ENCODE measurements at places on chromosomes 2 and 18.
A peak's percentile ranks its signal among the peaks of the same experiment; 100 is the strongest.

DNA sequence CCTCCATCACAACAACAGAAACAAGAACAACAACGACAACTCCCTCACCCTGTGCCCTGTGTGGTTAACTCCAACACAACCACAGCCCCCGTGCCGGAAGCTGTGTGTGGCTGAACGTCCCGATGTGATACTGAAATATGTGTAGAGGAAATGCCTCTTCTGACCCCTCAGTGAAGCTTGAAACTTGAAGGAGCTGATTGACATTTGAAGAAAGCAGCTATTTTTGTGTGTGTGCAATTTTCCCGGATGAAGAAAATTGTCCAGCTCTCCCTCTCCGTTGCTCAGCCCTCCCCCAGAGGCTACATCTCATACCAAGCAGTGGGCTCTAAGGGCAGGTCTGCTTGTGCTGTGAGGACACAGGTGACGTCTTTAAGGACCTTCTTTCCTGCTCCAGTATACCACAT is 173.8 kb downstream of the ICOS start:
- DNase-seq, result no peak

GRCh38 chr2:233244818-233245217 is 6.7 kb upstream of the ATG16L1 start:
- no peak for DNase-seq

DNA sequence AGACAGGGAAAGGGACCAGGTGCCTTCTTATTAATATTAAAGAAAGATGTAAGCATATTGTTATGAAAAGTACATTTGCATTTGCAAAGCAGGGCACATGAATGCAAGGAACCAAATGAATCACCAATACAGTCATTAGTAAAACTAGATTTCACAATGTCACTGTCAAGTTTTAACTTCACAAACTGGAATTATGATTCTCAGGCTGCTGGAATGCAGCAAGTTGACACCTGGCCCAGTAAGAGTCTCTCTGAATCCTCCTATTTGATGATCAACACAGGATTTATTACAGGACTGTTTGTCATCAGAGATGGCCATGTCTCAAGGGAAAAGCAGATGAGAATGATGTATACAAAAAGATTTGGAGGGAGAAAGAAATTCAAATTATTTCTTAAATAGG is 72.9 kb upstream of the STK39 start:
- DNase-seq, result no peak

DNA sequence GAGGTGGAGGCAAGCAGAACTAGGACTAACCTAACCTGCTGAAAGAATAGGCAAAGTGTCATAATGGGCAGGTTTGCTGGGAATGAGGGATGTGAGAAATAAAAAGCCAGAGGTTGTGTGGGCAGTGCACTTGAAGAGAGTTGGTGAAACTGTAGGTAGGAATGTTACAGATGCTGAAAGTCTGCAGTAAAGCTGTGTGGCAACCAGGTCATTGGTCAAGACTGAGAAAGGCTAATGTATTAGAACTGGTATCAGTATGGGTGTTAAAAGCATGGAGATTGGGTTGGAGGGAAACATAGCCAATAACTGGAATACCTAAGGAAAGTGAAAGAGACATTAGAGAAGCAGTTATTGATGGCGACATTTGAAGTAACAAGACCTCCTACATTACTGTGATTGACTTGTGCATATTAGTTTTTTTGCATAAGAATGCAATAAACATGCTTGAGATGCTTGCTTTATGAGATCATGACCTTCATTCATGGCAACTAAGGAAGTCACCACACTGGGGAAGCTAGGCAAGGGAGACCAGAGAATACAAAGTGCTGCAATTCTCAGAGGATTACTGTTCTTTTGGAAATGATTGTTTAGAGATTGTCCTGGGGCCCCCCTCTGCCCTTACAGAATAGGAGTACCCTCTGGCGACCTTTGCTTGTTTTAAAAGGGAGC is 11.8 kb downstream of the GULP1 start:
- no peak for DNase-seq

DNA sequence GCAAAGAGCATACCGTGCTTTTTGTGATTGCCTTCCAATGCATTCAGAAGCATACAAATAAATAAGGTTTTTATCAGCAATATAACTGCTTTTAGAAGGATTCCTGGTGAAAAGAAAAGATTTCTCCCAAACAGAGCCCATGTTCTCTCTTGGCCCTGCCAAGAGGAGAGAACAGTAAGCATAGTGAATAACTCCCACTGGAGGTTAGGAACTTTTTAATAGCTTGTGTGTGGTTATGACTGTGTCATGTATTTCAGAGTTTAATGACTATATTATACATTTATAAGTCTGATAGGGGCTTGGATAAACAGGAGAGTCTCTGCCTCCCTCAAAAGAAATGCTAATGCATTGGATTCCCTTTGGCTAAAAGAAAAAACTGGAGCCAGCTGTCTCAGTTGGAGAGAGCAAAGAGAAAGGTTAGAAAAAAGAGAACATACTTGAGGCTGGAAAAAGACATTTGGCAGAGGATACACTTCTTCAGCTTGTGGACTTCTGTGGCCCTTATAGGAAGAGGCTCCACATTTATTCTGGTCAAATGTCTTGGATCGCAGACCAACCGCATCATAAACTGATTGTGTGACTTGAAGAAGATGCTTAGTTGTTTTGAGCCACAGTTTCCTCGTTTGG is 63.0 kb upstream of the SPRED2 start:
- DNase-seq, result no peak

DNA sequence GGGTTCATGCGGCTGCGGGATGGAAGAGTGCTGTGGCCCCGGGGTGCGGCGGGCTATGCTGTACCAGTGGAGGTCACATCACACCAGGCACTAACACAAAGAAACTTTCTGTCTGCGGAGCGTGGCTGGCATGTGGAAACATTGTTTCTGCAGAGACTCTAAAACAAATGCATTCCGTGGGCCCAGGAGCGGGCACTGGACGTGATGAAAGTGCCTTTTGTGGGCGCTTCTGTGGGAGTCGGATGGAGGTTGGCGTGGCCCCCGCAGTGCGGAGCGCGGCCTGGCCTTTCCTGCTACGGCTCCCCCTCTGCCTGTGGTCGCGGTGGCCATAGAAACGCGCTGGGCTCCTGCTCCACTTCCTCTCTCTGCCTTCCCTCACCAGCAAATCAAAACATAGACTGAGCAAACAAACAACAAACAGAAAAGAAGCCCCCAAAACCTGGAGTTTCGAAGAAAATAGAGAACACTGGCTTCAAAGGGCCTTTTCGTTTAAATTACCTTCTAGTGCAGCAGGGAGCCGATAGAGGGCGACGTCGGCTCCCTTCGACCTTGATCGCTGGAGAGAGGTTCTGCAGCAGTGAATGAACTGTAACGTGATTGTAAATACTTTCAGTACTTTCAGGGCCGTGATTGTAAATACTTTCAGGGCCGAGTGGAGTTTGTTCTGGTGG is 51.4 kb downstream of the KIF5C start:
- DNase-seq, result peak; percentile 23

DNA sequence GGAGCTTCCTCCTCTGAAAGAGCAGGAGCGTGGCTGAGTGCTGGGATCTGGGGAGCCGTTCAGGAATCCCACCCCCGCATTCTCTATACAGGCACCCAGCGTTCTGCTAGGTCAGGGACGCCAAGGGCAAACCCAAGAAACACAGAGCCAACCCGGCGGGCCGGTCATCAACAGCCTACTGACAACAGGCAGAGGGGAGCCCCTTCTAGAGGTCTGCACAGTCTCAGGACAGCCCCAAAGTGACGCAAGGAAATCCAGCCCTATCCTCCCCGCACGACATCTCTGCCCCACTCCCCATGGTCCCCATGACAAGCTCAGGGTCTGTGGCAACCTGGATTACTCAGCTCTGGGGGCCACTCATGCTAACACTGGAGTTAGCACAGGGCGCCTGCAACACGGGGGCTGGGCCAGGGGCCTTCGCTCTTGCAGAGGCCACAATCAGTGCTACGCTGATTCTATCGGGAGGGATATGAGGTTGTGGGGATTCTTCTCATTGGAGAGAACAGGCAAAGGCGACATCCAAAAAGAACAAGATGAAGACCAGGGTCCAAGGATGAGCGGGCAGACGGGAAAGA is 81.6 kb downstream of the PXDN start:
- DNase-seq, result no peak

GRCh38 chr18:6885992-6886796 is 156.7 kb downstream of the ARHGAP28 start:
- peak; percentile 37 for DNase-seq

DNA sequence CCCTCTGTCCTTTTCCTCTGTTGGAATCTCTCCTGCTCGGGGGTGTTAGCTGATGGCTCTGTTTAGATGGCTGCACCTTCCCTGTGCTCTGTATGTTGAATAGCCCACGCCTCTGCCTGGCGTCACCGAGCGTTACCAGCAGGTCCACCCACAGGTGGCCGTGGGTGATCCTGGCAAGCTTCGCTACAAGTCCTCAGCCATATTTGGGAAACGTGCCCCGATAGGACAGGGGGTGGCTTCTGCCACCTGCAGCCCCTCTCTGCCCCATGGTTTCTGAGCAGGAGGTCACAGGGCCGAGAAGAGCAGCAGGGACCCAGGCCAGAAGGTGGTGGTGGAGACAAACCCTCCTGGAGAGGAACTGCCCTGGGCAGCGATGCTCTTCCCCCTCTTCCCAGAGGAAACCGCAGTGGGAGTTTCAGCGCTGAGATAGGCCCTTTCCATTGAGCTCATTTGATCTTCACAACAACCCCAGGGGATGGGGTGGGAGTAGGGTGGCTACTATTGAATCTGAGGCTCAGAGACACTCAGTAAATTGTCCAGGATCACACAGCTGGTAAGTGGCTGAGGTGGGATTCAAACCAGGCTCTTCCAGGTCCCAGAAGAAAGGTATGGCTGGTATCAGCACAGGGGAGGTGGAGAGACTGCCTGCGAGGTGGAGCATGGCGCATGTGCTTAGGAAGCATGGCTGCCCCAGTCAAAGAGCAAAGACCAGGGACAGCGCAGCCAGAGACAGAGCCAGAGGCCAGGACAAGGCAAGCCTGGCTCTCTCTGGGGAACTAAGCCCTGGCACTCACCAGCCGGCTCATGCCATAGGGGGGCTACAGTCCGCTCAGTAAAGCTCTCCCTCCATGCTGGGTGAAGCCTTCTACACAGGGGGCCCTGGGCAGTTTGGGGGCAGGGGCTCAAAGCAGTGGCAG is 15.0 kb downstream of the NGEF start:
- DNase-seq, result no peak

GRCh38 chr2:134189009-134189720 is 64.7 kb upstream of the MGAT5 start:
- no peak for DNase-seq

GRCh38 chr2:54574107-54574859 is 118.2 kb downstream of the SPTBN1 start:
- DNase-seq, result no peak

GRCh38 chr2:86368161-86368824 is 30.9 kb upstream of the REEP1 start:
- DNase-seq, result peak; percentile 46

DNA sequence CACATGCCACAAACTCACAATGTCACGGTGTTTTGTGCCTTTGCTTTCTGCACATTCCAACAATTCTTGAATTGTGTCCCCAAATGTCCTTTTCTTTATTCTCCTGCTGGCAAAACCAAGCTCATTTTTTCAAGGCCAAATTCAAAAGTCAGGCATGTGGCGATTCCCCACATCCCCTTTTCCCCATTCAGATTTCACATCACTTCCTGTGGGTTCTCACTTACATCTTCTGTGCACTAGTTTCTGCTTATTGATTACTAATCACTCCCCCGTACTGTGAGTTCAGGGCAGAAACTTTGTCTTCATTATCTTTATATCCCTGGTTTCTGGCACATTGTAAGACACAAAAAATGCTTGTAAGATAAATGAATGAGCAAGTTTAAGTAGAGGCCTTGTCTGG is 69.2 kb downstream of the AP1S3 start:
- no peak for DNase-seq

- no peak for DNase-seq
These were observed 54.3 kb downstream of the INPP5D start for GRCh38 chr2:233114421-233114861.

- no peak for DNase-seq
These were observed 234.2 kb downstream of the TTC32 start for GRCh38 chr2:19667536-19667949.

GRCh38 chr2:1055014-1055595 is 104.5 kb downstream of the SNTG2 start:
- peak; percentile 94 for DNase-seq

DNA sequence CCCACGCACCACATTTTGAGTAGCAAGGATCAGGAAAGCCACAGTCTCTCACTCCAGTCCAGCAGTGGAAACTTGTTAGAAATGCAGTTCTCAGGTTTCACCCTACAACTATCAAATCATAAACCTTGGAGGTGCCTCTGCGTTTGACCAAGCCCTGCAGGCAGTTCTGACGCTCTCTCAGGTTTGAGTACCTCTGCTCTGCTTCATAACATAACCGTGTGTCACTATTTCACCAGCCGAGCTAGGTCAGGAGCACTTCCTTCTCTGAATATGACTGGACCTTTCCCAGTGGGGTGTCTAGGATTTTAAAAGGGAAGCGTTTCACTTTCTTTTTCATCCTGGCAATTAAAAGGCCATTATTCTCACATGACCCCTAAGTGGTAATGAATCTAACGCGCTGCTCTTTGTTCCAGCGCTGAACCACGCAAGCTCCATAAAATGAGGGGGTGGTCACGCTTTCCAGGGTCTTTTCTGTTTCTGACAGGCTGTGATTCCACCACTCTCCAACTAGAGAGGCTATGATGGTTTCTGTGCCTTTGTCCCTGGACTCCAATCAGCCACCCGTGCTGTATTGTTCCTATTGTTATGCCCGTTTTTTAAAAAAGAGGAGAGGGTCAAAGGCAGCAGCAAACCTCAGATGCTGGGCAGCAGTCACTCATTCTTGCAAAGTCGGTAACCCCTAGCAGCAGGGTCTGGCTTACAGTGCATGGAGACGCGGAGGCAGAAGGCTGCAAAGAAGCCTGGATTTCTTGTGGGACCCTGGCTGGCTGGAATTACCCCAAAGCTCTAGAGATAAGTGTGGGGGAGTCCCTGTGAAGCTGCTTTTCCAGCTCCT is 75.2 kb upstream of the CTNNA2 start:
- DNase-seq, result no peak

DNA sequence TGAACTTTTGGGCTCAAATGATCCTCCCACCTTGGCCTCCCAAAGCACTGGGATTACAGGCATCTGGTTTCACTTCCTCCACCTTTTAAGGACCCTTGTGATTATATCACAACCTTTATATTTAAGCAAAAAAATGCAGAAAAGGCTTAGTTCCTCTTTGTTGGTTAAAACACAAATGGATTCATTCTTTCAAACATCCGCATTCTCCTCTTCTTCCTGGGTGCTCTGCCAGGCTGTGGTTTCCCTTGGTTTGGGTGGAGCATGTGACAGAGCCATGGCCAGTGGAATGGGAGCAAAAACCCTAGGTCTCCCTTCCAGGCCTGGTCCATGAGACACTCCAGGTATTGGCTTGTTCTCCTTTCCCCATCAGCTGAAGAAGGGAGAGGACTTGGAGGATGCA is 9.9 kb upstream of the SLC66A3 start:
- DNase-seq, result no peak

DNA sequence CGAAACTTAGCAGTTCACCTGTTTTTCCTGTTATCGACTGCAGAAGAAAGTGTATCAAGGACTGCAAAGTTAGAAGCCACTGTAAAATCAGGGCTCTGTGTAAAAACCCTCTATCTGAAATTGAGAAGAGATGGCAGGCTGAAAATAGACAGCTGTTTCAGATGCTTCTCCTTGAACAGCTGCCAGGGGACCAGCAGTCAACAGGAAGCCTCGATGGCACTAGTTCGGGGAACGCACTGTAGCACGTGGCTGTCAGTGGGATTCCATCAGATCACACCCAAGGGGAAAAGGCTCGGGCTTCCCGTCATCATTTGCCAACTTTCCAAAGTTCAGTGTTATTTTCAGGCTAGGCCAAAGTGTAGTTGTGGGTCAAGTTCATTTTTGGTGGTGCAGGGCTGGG is 316.9 kb downstream of the TXNL1 start:
- no peak for DNase-seq

All from ACHN (cell line).